Astrocyte of the cerebellum (primary cell): ENCODE measurements at places on chromosomes 7 and 10.
A peak's percentile ranks its signal among the peaks of the same experiment; 100 is the strongest.

GRCh38 chr10:91073286-91073979 lies 147.0 kb upstream of the PCGF5 start:
- no peak for DNase-seq

DNA sequence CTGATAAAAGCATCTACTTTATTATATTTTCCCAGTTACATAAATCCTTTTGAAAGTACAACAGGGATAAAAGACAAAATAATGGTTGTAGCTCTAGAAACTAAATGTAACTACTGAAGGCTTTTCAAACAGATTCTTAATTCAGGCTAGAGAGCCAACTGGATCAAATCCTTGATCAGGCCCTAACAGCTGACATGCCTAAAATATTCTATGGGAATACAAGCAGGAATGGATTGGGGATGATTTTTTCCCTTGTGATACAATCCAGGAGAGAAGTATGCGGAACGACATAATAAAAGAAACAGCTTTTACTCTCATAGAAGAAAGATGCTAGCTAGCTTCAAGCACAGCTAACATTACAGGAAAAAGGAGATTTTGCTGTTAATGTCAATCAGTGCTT lies 49.0 kb downstream of the NT5C2 start:
- no peak for DNase-seq

- no peak for DNase-seq
Observed at GRCh38 chr7:149824748-149825566, 13.2 kb upstream of the ZNF862 start.

DNA sequence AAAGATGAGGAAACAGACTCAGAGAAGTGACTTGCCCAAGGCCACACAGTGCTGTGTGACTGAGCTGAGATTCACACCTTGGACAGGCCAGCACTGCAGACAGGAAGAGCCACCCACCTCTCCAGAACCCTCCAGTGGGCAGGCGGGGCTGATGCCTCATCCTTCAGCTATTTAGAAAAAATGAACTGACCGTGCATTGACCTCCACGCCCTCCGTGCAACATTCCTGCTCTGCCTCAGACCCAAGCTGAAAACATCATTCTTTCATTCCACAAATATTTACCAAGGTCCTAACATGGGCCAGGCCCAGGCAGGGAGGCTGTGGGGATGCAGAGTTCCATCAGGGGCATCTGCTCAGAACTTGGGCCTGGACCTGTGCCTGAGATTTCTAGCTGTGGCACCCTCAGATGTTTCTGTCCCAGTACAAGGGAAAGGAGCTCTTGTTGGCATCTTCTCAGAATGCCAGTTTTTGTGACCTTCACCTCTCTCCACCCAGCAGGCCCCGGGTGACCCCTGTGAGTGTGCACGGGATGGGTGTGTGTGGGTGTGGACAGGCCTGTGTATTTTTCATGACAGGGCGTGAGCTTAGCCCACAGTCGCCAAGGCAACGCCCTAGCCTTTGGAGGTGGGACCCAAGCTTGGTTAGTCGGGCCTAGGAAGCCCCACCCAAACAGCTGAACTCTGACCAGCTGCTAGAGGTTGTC lies 6.5 kb downstream of the VSIR start:
- DNase-seq: peak; percentile 79

GRCh38 chr7:146862415-146862814 lies 745.8 kb downstream of the CNTNAP2 start:
- DNase-seq: no peak

DNA sequence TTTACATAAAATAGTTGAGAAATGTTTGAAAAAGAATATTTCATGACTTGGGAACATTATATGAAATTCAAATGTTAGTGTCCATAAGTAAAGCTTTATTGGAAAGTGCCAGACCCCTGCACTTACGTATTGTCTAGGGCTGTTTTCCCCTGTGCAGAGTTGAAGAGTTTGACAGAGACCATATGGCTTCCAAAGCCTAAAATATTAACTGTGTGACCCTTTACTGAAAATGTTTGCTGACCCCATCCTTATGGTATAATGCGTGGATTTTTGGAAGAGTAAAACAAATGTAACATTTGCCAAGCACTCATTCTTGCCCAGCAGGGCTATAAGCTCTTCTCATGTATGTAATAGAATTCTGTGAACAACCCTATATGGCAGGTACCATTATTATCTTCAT lies 40.1 kb upstream of the RAB18 start:
- no peak for DNase-seq

DNA sequence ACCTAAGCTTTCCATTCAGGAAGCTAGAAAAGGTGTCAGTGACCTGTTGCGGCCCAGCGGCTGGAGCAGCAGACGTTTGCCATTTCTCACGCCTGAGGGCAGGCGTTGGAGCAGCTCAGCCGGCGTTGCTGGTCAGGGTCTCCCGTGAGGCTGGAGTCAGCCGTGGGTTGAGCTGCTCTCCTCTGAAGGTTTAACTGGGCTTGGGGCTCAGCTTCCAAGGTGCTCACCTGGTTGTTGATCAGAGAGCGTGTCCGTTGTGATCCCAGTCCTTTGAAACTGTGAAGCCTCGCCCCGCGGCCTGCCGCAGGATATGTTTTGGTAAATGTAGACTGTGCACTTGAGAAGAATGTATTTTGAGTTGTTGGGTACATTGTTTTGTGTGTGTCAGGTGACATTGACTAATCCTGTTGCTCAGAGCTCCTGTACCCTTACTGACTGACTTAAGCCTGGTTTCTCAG lies 20.6 kb upstream of the PWWP2B start:
- DNase-seq: no peak

GRCh38 chr7:122844191-122844988 lies 41.9 kb downstream of the CADPS2 start:
- DNase-seq: no peak

DNA sequence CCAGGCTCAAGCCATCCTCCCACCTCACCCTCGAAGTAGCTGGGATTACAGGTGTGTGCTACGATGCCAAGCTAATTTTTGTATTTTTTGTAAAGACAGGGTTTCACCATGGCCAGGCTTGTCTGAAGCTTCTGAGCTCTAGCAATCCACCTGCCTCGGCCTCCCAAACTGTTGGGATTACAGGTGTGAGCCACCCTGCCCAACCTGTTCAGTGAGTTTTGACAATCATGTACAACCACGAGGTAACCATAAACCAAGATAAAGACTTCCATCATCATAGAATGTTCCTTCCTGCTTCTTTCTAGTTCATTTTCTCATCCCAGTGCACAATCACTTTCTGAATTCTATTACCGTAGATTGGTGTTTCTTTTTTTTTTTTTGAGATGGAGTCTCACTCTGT lies 30.5 kb upstream of the MKRN1 start:
- no peak for DNase-seq

DNA sequence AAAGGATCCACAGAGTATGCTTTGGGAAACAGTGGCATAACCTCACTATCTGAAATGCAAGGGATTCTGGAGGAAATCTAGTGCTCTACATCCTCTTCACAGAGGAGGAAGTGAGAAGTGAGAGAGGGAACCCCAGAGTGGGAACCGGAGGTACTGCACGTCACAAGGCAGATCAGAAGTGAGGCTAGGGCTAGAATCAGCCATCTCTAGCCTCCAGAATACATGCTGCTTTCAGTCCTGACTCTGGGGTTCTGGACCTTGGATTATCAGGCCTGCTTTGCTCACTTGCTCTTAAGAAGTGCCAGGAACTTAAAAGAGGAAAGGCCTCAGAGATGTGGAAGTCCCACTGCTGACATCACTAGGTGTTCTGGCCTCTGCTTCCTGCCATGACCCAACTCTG lies 25.7 kb downstream of the ZNF503 start:
- DNase-seq: no peak

DNA sequence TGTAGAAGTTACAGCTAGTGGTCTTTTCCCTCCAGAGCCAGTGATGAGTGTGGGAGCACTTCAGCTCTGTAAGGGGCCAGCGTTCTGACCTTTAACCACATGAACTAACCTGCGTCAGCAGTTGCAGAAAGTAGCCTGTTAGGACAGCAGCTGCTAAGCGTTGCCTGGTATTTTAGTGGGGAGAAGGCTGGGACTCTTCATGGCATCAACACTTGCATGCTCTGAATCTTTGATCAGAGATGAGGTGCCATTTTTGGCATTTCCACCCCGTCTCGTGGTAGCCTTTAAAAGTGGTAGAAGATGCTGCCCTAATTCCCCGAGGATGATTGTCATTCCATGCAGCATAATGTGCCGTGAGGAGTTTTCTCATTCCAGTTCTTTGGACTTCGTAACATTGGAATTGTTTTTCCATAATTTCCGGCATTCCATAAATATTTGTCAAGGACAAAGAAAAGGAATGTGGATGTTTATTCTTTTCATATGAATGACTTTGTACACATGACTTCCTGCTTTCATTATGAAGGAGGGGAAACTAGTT lies 92.2 kb downstream of the AVL9 start:
- DNase-seq: peak; percentile 71

GRCh38 chr7:155882596-155882995 lies 70.3 kb upstream of the SHH start:
- no peak for DNase-seq

DNA sequence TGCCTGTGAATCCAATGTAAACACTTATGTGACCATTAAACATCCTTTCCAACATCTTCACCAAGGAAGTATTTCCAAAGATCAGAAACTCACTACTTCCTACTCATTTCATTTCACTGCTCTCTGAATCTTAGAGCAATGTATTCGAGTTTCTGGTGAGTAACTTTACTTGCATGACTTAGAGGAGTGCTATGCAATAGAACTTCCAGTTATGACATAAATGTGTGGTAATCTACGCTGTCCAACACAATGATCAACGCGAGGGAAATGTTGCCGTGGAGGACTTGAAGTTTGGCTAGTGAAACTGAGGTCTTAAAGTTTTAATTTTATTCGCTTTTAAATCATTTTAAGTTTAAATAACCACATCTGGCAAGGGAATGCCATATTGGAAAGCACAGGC lies 1326.3 kb downstream of the XPNPEP1 start:
- DNase-seq: no peak

DNA sequence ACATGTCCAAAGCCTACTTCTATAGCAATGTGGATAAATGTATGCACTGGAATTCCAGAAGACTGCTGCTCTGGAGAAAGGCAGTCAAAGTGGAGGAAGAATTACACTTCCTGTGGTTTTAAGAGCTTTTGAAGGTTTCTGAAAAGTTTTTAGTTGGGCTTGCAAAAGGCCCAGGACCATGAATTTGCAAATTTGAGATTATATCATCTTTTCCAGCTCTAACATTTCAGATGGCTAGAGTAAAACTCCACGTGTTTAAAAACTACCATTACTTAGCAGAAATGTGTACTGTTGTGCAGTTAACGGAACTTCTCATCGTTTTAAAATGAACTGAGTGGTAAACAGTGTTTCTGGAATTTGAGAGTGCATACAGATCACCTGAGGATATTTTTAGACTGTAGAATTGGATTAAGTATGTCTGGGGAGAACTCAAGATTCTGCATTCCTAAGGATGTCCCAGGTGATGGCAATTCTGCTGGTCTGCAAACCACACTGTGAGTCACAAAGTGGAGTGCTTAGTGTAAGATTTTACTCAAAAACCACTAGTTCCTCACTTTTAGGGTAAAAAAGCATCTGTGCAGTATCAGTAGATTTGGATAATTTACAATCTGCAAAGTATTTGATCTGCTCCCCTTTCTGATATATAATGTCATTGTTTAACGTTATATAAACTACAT lies 32.9 kb upstream of the CCDC71L start:
- no peak for DNase-seq

- DNase-seq: no peak
Observed at GRCh38 chr7:28571405-28571804, 159.1 kb downstream of the CREB5 start.

- no peak for DNase-seq
Observed at GRCh38 chr10:107880185-107880584, 715.7 kb upstream of the SORCS1 start.

GRCh38 chr7:50832744-50833143 lies 50.0 kb upstream of the GRB10 start:
- peak; percentile 91 for DNase-seq

GRCh38 chr7:13991791-13992595 lies 2.5 kb upstream of the ETV1 start:
- no peak for DNase-seq

- DNase-seq: no peak
Observed at GRCh38 chr7:33093266-33093665, 15.9 kb downstream of the RP9 start.

- no peak for DNase-seq
Observed at GRCh38 chr10:97629289-97629688, 4.0 kb downstream of the MORN4 start.

DNA sequence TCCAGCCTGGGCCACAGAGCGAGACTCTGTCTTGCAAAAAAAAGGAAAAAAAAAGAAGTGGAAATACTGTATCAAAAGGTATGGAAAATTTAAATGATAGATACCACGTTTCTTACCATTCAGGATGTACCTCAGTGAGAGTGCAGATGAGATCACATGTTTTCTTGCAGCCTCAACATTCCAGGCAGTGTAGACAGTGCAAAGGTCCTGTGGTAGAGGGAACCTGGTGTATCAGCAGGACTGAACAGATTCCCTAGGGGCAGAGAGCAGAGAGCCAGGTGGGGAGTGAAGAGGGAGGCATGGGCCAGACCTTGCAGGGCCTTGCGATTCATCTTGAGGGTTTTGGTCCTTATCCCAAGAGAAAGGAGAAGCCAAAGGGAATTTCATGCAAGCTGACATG lies 17.7 kb upstream of the ATXN7L1 start:
- DNase-seq: no peak

GRCh38 chr10:117255835-117256460 lies 15.0 kb downstream of the SLC18A2 start:
- DNase-seq: no peak

- DNase-seq: no peak
Observed at GRCh38 chr10:43201545-43202131, 63.4 kb downstream of the CSGALNACT2 start.

DNA sequence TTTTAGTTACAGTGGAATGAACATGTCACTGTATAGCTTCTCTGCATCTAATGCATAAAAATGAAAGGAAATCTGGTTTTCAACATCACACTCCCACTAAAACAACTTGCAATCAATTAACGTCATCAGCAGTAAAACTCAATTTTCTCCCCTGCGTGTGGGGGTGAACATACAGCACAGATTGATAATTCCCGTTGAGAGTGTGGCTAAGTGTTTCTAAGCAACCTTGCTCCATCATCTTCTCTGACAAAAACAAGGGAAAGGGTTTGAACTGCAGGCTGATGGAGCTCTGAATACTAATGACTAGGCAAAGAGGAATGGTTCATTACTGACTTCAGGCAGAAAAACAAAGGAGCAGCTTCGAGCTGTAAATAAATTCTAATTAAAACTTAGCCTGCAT lies 238.3 kb downstream of the PARD3 start:
- no peak for DNase-seq

DNA sequence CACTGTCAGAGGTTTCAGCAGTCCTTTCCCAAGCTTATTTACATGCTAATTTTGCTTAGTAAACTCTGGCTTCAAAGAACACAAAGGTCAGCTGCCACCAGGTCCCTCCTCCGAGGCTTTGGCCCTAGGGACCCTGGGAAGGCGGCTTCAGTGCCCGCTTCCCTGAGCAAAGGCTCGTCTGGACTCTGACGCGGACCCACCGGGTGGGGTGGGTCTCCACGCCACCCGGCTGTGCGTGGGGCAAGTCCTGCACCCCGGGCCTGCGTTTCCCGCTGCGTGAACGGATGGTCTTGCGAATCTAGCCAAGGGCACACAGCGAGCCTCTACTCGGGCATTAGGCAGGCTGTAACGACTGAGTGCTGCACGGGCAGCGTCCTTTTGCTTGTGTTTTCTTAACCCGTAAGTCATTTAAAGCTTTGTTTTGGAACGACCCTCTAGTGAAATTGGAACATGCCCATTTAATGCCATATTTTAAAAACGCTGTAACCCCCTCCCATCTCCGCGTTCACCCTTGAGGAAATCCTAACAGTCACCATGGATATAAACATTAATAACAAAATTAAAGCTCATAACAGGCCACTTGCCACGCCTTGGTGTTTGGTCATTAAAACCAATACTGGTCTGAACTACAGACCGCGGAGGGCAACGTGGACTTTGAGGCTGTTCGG lies 828 bp downstream of the BNIP3 start:
- no peak for DNase-seq

GRCh38 chr7:50312250-50313162 lies 8.0 kb downstream of the IKZF1 start:
- DNase-seq: no peak
